Cerebellar nuclear complex (tissue), 1 donor: ENCODE measurements at places on chromosomes 4 and X.

DNA sequence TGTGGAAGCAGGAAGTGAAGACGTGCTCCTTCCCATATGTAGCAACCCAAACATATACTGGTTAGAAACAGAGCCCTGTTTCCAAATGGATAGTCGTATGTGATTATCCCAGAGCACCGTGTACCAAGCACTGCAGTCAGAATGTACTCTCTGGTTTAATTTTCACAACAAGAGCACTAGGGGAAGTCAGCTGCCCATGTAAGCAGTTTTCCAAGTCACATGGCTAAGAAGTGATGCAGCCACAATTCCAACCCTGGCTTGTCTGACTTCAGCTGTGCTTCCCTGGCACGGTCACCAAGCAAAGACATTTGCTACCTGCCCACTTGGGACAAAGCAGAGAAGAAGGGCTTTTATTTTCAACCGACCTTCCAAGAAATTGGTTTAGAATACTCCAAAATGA is 28.2 kb upstream of the CEP135 start:
- DNase-seq: no peak

- DNase-seq: no peak
Observed at GRCh38 chrX:111103246-111103645, 7.3 kb downstream of the PAK3 start.

GRCh38 chrX:3550160-3550751 is 163.2 kb downstream of the PRKX start:
- DNase-seq: no peak

DNA sequence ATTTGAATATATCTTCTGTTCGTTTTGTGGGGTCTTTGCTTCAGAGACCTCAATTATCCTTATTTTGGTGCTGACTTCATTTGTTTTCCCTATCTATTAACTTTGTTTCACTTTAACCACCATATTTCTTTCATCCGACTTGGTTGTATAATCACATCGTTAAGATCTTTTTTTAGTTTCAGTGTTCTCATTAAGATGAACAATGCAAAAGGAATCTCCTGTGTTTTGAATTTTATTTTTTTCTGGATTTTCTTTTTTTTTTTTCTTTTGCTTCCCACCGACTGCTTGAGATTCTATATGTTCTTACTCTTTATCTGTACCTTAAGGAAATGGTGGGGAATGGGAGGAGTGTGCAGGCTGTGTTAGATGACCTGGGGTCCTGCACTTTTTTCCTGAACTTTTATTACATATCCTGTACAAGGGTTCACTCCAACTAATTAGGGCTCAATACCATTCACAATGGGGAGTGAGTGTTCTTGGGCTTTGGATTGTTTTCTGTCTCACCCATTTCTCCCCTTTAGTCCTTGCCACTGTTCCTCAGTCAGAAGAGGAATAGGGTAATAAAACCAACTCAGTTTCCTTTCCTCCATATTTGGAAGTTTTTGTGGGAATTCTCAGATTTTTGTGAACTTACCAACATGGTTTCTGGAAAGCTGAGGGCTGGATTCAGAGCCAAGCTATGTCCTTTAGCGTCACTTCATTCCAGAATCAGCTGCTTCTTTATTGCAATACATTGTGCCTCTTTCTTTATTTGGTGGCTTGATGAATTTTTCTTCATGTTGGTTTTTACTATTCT is 43.2 kb upstream of the BMPR1B start:
- DNase-seq: no peak

DNA sequence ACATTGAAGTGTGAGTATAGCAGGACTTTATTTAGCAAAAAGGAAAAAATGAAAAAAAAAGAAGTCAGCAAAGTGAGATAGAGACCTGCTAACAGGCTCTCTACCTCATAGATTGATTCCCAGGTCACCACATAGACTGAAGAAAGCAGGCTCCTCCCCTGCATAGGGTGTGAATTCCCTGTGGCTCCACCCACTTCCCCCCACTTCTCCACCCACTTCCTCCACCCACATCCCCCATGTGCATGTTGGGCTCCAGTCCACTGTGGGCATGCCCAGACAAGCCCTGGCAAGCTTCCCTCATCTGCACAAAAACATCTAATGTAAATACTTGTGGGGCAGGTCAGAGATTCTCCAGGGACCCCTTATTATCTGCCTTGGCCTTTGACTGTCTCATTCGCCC is 97.8 kb downstream of the TMEM47 start:
- no peak for DNase-seq

DNA sequence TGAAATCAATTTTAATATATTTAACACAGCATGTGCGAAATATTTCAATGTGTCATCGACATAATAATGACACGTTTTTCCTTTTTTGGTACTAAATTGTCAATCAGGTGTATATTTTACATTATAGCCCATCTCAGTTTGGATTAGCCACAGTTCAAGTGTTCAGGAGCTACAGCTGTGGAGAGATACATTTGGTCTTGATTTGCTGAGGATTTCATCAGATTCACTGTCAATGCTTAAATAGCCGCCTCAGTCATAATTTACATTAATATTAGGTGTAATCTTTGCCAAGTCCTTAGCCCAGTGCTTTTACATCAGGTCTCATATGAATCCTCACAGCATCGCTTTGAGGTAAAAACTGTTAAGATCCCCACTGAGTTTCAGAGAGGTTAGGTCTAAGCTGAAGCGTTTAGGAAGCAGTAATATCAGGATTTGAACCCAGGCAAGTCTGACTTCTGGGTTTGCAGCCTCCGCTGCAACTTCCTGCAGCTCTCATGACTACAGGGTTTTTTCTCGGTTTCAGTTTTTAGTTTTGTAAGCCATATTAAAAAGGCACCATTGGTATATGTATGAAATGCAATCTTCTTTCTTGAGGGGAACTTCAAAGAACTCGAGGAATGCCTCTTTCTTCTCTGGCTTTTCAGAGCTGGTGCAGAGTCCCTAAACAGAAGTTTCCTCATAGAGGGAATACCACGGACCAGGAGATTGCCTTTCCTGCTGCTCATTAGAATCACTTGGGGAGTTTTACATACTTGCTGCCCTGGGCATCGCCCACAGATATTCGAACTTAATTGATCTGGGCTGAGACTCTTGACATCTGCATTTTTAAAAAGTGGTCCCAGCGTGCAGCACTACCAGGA is 6.4 kb downstream of the MTM1 start:
- no peak for DNase-seq

DNA sequence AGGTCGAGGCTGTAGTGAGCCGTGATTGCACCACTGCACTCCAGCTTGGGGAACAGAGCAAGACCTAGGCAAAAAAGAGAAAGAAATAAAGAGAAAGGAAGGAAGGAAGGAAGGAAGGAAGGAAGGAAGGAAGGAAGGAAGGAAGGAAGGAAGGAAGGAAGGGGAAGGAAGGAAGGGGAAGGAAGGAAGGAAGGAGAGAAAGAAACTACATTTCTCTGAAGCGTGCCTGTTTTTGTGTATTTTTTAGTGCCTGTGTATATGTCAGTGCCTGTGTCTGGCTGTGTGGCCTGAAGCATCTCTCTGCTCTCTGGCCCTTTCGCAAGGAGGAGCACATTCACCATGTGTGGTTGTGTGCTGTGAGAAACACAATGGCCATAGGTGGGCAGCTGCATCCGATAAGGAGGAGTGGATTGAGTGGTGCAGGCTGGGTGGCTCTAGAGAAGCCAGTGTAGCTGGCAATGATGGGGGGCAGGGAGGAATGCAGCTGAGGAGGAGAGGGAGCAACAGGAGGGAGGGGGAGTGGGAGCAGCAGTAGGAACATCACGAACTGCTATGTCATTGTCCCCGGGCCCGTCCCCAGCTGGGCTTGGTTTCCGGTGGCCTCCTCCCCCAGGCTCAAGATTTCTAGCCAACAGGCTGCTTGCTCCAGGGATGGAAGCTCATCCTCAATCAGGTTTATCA is 11.4 kb downstream of the SYN1 start:
- DNase-seq: no peak

DNA sequence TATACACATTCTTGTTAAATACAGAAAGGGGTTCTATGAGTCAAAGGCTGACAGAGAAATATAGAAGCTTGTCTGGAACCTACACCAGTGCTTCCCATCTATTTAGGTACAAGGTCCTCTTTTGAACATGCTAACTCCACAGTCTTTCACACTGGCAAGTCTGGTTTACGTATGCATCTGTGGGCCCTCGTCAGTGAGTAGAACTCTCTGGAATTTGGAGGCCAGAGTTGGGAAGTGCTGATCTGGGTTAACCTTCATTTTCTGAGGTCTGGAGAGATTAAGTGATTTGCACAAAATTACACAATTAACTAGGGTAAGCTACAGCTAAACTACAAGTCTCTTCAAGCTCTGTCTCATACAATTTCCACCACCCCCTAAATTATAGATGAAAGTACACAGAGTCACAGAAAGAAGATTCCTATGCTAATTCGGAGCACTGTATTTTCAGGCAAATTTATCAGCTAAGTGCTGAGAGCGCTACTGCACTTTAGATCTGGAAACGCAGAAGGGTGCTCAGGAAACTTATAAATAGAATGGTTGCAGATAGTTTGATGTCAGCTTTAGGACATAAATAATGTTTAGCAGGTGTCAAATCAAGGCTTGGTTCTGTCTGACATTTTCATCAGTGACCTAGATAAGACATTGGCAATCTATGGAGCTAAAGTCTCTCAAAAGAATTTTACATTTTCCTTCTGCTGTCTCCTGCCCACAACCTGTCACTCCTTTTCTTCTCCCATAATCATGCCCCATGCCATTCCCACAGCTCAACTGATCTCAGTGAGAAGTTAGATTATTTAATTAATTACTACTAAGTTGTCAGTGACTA is 43.0 kb upstream of the PDLIM5 start:
- DNase-seq: no peak

- no peak for DNase-seq
Observed at GRCh38 chr4:31169846-31170245, 449.7 kb downstream of the PCDH7 start.

- no peak for DNase-seq
Observed at GRCh38 chr4:114132830-114133229, 153.4 kb upstream of the ARSJ start.

DNA sequence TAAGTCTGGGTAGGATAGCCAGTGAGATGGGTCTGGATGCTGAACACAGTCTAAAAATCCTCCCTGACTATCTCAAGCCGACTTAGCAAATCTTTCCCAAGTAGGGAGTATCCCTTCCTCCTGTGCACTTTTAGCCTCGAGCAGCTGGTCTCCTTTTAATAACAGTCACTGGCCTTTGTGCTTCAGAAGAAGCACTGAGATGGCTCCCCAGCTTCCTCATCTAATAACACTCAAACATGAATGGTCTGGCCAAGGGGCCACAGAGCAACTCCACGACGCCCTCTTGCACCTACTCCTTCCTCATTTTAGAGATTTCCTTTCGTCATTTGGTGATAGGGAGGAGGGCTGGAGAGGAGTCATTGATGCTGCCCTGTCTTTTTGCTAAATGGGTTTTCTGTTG is 78.8 kb upstream of the TMEM150C start:
- DNase-seq: no peak

- no peak for DNase-seq
Observed at GRCh38 chr4:118012142-118012541, 22.1 kb upstream of the NDST3 start.

- DNase-seq: no peak
Observed at GRCh38 chr4:112847781-112848180, 201.7 kb upstream of the ANK2 start.

DNA sequence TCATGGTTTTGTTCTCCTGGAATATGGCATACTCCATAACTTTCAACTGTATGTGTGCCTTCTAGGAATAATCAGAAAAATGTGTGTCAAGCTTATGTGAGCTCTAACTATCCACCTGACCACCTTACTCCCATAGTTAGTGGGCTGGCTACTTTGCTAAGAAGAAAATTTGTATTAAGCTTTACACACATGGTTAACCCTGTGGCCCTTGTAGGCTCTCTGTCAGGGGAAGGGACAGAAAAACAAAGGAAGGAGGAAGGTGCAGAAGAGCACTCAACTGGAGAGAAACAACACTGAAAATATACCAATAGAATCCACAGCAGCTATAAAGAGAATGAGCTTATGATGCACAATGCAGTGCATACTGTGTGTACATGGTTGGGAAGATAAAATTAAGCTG is 84.6 kb downstream of the PPP3CA start:
- DNase-seq: no peak

- peak; percentile 0 for DNase-seq
Observed at GRCh38 chr4:155442267-155443105, 65.7 kb upstream of the MAP9 start.

DNA sequence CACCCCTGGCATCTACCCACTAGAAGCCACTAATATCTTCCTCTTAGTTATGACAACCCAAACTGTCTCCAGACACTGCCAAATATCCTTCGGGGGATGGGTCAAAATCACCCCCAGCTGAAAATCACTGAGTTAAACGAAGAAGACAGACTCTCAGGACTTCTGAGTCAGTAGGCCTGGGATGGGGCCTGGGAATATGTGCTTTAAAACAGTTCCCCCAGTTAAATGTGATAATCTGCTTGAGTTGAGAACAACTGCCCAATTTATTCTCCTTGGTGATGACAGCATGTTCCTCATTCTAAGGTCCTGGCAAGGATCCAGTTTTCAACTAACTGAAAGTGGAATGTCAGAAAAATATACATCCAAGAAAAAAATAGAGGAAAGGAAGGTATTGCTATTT is 52.4 kb downstream of the CBLL2 start:
- DNase-seq: no peak

DNA sequence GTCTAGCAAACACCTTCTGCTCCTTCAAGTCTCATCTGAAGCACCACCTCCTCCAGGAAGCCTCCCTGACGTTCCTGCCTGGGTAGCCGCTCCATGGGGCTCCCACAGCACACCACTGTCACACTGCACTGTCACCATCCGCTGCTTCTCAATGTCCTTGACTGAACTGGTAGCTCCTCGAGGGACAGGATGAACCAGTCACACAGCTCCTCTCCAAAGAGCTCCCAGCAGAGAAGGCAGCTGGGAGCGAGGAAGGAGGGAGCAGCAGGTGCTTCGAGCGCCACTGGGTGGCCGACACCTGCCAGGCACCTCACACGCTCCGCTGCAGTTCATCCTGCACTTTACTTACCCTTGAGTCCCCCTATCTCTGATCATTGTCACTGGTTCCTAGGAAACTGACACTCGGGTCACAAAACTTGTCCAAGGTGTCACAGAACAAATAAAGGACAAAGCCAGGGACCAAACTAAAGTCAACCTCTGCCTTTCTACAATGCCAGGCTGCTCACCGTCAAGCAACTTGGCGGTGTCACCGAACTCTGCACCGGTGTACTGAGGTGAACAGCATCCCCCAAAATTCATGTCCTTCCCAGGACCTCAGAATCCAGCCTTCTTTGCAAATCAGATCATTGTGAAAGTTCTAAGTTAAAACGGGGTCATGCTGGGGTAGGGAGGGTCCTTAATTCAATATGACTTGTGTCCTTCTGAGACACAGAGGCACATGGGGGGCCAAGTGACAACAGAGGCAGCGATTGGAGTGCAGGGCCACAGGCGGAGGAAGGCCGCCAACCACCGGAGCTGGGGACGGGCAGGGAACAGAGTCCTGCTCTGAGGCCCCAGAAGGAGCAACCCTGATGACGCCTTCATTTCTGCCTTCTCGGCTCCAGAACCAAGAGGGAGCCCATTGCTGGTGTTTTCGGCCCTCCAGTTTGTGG is 5.5 kb upstream of the S100P start:
- no peak for DNase-seq

GRCh38 chr4:76951672-76952010 is 2.1 kb downstream of the SEPTIN11 start:
- no peak for DNase-seq

GRCh38 chr4:164935363-164935762 is 42.1 kb downstream of the TRIM61 start:
- no peak for DNase-seq

GRCh38 chr4:77240469-77241066 is 83.6 kb downstream of the CCNG2 start:
- DNase-seq: no peak
